Tongue (tissue), 3 donors: ENCODE measurements at places on chromosomes 4 and X.
A peak's percentile ranks its signal among the peaks of the same experiment; 100 is the strongest.

- DNase-seq = no peak
Measured at GRCh38 chr4:56241500-56241899, 145.8 kb downstream of the AASDH start.

DNA sequence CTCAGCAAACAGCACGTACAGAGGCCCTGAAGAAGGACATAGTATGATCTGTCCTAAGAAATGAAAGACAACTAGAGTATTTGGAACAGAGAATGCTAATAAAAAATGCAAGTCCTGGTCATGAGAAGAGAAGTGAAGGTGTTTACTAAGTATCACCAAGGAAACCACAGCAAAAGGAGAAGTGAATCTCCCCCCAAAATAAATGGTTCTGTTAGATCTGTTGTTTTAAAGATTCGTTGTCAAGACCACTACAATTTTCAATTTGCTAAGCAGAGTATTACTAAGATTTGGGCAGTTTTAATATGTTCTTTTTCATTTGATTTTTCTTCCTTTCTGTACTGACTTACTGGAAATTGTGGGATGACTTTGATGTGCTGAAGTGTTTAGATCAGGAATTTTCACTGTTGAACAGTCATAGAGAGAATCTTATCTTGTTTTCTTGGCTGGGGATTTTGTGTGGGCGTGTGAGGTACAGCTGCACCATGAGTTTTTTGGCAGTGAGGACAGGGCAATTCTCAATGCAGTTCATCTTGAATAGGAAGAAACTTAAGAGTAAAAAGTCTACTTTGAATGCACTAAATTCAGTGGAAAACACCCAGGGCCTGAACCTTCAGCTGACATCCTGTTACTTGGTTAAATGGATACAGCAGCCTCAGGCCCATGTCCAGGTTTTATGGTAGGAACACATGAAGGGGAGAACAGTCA lies 132.2 kb downstream of the STIM2 start:
- DNase-seq = peak; percentile 85

DNA sequence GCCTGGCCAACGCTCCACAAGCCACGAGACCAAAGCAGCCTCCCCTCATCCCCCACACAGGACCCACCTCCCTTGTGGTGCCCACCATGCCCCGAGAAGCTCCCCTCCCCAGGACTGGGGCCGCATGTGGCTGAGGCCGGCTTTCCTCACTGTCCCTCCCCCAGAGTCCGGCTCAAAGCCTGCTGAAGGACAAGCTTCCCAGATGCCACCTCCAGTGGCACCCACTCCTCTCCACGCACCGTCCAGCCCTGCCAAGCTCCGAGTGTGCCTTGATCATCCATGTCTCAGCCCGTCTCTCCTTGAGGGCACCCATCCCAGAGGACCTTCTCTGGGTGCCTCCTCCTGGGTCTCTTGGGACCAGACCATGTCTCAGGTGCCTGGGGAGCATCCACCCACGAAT lies 58.8 kb upstream of the MXD4 start:
- DNase-seq = no peak

- DNase-seq = peak; percentile 4
Measured at GRCh38 chr4:69860052-69860451, at the start of gene SULT1E1. Gene SULT1E1 (minus strand): TSS chr4:69860145. CDS start chr4:69857644, 2,501 bp downstream.

- no peak for DNase-seq
Measured at GRCh38 chr4:96356591-96357370, 516.9 kb downstream of the PDHA2 start.

- DNase-seq = no peak
Measured at GRCh38 chr4:1415681-1415981, 9.4 kb upstream of the NKX1-1 start.

- no peak for DNase-seq
Measured at GRCh38 chr4:176769514-176769913, 23.2 kb downstream of the VEGFC start.

DNA sequence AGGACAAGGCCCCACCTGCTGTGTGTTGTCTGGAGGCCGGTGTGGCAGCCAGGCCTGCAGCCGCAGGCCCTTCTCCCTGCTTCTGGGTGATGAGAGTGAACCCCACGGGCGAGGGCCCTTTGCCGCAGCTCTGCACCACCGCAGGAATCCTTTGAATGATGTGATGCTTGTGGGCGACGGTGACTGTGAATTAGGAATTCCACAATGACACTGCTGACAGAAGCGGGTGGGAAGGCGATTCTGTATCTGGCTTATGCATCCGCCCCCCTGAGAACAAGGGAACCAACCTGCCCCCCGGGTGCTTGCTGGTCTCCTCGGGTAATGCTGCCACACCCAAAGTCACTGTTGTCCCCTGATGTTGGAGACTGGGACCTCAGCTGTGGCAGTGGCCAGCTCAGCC lies 19.5 kb upstream of the MAN2B2 start:
- no peak for DNase-seq

DNA sequence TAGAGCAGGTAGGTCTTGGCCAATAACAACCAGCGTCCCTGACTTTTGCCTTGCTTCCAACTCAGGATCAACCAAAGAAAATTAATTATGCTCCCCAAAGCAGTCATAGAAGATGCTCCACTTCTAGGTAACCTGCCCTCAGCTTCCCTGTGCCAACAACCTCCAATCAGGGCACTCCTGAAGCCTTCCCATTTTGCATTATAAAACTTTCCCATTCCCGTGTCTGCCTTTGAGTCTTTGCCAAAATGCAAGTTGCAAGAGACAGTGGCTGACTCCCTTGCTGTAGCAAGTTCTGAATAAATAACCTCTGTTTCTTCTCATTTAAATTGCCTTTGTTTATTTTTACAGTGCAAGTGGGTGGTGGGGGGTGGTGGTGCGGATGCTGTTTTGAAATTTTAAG lies 418.0 kb downstream of the PACRGL start:
- DNase-seq = no peak

- DNase-seq = no peak
Measured at GRCh38 chrX:12249997-12250396, 111.7 kb downstream of the FRMPD4 start.

GRCh38 chr4:188262464-188262863 lies 123.2 kb downstream of the TRIML1 start:
- no peak for DNase-seq

- no peak for DNase-seq
Measured at GRCh38 chrX:123088930-123089329, 95.1 kb upstream of the GRIA3 start.

- DNase-seq = no peak
Measured at GRCh38 chrX:145803508-145803907, 14.1 kb upstream of the SLITRK2 start.

DNA sequence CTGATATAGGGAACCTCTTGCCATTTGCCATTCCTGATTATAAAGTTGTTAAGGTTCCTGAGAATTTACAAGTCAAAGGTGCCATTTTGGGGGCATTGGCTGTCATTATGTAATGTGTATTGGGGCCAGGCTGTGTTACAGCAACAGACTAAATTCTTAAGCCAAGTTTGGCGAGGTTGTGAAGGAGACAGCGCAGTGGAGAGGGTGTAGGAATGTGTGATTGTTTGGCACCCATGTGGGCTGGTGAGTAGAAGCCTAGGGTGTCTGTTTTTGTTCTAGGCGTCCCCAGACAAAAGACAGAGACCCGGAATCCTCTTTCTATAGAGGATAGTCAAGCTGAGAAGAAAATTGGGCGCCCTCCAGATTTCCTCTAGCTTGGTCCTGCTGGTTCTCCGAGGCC lies 2535.3 kb downstream of the PCDH7 start:
- no peak for DNase-seq

GRCh38 chr4:72500214-72500613 lies 68.8 kb downstream of the ADAMTS3 start:
- DNase-seq = no peak

DNA sequence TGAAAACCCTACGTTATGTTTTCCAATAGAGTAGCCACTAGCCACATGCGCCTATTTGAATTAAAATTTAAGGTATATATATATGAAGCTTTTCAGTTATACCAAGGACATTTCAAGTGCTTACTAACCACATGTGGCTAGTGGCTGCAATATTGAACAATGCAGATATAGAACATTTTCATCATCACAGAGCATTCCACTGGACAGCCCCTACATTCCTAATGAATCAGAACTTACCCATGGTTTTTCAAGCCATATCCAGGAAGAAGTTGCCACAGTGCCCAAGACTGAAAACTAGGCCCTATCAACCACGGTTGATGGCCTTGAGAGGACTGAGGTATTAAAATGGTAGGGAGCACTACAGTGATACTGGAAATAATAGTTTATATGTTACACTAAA lies 29.7 kb downstream of the NEK1 start:
- no peak for DNase-seq
